ENCODE measurements at places on chromosomes 13 and 19. TPM values are rescaled to one million over a fixed set of nuclear protein-coding genes. Genes with fewer than 3 reads are reported as not detected.

Gene RDH13
- 11.8 TPM for total RNA-seq

Gene TNNI3
- total RNA-seq = 6.0 TPM

Gene VAV1
- not detected for total RNA-seq

- no peak for DNase-seq
These were observed 1397.3 kb upstream of the MIR17HG start for GRCh38 chr13:89950225-89950624.

DNA sequence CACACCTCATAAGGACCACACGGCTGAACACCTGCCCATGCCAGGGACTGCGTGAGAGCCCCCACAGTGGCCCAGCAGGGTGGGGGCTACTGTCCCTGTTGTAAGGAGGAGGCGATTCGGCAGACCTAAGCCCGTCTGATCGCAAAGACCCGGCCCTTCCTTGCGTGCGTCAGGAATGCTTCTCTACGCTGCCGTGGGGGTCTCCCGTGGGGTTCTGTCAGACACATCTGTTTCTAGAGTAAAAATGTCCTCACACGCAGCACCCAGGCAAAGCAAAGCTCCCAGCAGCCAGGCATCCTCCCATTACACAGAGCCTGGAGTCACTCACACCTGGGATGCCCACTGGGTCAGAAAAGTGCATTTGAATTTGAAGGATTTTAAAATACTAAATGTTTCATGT, 147.7 kb upstream of the SOX1 start:
- no peak for DNase-seq

DNA sequence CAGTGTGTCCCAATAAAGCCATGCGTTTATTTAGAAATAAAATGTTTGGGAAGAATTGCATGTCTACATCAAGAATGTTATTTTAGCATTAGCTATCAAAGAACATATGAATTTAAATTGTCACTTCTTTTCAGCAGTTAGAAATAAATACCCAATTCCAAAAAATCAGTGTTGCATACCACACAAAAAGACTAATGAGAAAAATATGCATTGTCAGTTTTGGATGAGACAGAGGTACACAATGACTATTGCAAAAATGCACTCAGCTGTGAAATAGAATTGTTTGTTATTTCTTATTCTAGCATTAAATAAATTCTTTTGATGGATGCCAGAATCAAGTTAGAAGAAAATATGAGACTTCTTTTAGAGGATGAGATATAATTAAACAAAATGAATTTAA, 833.9 kb downstream of the SLITRK1 start:
- no peak for DNase-seq

DNA sequence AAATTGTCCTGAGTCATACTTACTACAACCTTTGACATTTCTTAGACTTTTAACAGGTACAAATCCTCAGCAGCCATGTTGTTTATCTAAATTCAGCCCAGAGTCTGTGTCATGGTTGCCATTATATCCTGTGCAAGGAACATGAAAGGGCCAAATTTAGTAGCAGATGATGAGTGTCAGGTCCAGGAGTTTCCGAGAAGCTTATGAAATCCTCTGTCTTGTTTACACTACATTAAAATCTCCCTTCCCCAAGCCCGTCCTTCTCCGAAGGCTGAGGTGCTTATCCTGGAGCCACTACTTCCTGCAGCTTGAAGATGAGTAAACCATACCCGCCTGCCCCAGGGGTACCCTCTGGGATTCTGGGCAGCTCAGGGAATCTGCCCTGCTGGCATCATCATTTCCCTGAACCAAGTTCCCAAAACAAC, 102.6 kb upstream of the SERP2 start:
- DNase-seq = no peak

GRCh38 chr13:42984691-42985090, 7.3 kb downstream of the EPSTI1 start:
- DNase-seq = no peak

DNA sequence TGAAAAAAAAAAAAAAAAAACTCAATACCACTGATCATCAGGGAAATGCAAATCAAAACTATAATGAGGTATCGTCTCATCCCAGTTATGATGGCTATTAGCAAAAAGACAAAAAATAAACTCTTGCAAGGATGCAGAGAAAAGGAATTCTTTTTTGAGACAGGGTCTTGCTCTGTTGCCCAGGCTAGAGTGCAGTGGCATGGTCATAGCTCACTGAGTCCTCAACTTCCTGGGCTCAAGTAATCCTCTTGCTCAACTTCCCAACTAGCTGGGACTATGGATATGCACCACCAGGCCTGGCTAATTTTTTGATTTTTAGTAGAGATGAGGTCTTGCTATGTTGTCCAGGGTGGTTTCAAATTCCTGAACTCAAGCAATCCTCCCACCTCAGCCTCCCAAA, 59.5 kb downstream of the MICU2 start:
- DNase-seq = no peak
